Tongue (tissue), 3 donors: ENCODE measurements at places on chromosomes 5 and 9.

DNA sequence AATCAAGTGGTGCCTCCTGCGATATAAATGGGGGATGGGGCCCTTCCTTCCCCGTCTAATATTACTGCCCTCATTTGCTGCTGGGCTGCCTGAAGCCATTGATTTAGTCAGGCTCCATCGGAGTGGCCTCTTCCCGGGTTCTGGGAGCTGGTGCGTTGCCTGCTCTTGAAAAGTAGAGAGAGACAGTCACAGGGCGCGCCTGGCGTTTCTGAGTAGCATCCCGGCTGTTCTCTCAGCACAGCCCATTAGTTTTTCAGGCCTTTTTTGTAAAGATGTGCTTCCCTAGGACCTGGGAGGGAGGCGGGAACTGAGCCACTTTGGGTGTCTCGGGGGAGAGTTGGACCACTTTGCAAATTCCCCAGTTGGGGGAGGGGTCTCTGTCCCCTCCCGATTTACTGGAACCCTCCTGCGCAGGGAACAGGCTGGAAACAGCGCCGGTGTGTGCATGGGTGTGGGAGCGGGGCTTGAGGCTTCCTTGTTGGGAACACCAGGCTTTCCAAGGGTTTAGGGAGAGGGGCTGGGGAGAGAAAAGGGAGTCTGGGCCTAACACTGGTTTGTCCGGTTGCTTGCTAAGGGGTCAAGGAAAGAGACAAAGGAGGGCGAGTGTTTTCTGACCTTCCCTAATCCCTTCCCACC, 4.7 kb downstream of the PRDM6 start:
- DNase-seq, result peak; percentile 30

- DNase-seq, result peak; percentile 68
These were observed 250.5 kb downstream of the PIK3R1 start for GRCh38 chr5:68465934-68466551.

- peak; percentile 80 for DNase-seq
These were observed 220.0 kb downstream of the PDE4D start for GRCh38 chr5:59673438-59674058.

GRCh38 chr5:24142341-24142740, 502.4 kb downstream of the CDH10 start:
- DNase-seq, result no peak

DNA sequence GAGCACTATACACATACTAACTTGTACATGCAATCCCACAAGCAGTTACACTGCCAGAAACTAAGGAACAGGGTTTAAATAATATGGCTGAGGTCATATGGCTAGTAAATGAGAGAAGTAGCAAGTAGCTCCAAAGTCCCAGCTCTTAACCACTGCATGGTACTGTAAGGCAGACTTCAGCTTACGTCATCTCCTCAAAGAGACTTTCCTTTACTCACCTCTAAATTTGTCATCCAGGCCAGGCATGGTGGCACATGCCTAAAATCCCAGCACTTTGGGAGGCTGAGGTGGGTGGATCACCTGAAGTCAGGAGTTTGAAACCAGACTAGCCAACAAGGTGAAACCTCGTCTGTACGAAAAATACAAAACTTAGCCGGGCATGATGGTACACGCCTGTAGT, 20.4 kb upstream of the SELENOP start:
- no peak for DNase-seq

GRCh38 chr5:180988592-180988991, at the start of gene BTNL3:
Gene BTNL3 (plus strand): TSS chr5:180988846. CDS start chr5:180989029, 183 bp downstream.
- no peak for DNase-seq
